Nucleus accumbens (tissue), 56 donors: ENCODE measurements at places on chromosomes 1 and 21.

DNA sequence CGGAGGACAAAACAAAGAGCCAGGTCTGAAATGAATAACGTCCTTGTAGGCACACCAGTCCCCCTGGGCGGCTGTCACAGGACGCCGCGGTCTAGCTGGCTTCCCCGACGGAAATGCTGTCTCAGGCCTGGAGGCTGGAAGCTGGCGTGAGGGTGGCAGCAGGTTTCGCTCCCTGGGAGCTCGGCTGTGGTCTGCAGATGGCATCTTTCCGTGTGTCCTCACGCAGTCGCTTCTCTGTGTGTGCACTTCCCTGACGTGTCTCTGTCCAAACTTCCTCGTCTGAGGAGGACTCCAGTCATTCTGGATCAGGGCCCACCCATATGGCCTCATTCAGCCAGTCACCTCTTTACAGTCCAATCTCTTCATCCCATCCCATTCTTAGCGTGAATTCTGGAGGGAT, 14.2 kb downstream of the TNFRSF14 start:
- no peak for DNase-seq

DNA sequence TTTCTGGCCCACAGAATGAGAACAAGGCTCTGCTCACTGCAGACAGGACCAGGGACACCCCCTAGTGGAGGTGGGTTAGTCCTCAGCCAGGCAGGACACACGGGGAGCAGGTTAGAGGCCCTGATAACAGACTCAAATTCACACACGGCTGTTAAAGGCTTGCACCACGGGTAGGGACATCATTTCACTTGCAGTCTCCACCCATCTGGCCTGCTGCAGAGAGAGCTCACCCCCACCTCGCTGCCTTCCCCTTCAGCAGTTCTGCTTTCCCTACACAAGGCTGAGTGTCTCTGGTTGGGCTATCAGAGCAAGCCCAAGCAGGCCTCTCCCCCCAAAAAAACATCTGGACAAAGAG, 20.6 kb downstream of the MEF2D start:
- DNase-seq = no peak

DNA sequence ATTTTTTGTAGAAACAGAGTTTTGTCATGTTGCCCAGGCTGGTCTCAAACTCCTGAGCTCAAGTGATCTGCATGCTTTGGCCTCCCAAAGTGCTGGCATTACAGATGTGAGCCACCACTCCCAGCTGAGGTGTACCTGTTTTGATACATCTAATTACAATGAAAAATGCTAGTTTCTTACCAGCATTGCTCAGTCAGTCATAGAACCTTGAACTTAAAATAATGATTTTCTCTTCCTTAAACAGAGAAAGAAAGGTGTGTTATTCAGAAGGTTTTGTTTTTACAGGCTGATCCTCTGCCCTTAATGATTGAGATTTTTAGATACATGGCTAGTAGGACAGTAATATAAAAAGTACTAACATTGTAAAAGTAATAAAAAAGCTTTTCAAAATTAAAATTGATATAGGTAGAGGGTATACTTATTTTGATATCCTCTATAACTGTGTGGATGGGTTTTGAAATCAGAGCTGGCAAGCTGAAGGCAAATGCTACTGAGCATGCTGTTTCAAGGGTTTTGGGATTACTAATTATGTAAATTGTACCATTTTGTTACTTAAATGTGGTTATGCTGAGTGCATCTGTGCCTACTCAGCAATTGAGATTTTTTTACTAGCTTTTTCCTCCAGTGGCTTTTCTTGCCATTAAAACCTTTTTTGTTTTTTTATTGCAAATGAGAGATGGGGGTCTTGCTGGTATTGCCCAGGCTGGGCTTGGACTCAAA, 16.1 kb downstream of the PRRC2C start:
- no peak for DNase-seq

DNA sequence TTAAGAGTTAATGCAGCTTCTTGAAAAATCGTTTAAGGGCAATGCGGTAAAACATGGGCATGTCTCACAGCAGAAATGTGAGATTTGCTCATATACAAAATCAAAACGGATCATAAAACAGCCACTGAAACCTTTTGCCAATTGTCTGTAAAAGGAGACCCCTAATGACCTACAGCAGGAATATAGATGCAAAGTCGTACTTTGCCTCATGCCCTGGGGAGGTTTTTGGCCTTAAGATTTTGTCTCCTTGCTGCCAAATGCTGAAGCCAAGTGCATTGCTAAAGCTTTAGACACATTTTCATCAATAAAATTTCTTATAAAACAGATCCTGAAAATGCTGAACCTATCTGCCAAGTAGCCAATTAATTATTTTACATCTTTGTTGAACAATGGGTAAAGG, 226.9 kb downstream of the TGFB2 start:
- no peak for DNase-seq

- no peak for DNase-seq
Measured at GRCh38 chr1:234691567-234691966, 81.6 kb upstream of the IRF2BP2 start.

- DNase-seq = no peak
Measured at GRCh38 chr1:85461216-85461918, 3.6 kb downstream of the DDAH1 start.

DNA sequence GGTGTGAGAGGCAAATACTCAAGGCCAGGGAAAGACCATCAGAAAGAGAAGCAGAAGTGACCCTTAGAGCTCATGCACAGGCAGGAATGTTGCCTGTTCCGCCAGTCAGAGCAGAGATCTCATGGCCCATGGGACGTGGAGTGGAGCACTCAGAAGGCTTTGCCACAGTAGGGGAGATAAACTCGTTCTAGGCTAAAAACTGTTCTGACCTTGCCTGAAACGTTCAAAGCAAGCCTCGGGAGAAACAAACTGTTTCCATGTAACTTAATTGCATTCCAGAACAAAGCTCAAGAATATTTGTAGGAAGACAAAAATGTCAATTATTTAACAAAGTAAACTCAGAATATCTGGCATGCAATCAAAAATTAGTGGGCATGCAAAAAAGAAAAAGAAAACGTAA, 20.7 kb upstream of the SLC19A1 start:
- no peak for DNase-seq

GRCh38 chr21:34913811-34914210, 135.3 kb downstream of the RUNX1 start:
- DNase-seq = no peak

GRCh38 chr21:29583424-29583924, 284.8 kb downstream of the BACH1 start:
- no peak for DNase-seq

- no peak for DNase-seq
Measured at GRCh38 chr1:36763771-36764170, 270.5 kb downstream of the GRIK3 start.

DNA sequence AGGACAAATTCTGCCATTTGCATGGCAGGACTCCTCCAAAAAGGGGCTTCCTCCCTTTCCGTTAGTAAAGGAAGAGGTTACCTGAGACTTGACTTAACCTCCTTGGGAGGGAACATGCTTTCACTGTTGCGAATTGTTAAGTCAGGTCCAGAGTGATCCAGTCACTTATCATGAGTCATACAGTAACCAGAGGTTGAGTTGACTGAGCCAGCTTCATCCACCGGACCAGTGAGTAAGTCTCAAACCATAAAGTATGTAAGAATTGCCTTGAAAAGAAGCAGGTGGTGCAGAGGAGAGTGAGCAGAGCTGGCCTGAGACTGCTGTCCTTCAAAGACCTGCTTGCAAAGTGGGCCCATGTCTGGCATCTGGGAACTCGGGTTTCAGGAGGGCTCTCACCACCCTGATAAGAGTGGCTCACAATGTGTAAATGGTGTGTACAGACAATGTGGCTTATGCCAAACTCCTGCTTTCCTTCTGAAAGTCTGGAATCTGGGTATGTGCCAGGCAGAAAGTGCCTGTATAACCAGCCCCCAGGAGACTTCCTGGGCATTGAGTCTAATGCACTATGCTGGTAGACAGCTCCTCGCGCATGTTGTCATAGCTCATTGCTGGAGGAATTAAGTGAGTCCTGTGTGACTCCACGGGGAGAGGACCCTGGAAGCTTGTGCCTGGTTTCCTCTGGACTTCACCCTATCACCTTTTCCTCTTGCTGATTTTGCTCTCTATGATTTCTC, 84.3 kb upstream of the KLHDC7A start:
- no peak for DNase-seq

GRCh38 chr1:192787914-192788585, 20.8 kb upstream of the RGS2 start:
- DNase-seq = no peak

DNA sequence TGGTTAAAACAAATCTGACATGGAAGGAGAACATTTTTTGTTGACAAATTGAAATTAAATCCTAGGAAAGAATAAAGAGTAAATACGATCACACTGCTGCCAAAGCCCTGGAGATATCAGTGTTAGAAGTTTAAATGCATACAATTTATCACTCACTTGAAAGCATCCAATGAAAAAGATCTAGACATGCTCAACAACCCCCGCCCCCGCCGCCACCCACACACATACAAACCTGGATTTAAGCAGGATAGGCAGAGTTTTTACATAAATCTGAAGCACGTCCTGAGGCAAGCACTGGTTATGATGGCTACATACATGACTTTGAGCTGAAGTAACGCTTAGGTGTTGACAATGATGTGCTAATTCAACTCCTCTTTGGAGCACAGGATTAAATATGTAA, 58.5 kb downstream of the LYST start:
- no peak for DNase-seq

DNA sequence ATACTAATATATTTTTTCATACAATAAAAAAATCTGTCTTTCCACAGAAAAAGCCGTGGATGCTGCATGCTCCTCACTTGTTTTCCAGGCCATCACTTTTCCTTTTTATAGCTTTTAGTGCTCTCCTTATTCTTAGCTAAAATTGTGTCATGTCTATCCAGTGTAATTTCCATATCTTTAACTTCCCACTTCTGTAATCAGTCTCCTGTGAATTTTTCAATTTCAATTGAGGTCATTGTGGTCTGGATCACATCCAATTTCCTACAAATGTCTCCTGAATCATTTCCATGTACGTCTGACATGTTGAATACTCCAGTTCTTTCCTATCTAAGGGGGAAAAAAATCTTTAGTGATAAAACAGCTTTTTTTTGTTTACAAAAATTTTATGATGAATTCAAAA, 838.2 kb upstream of the B3GALT2 start:
- DNase-seq = no peak

DNA sequence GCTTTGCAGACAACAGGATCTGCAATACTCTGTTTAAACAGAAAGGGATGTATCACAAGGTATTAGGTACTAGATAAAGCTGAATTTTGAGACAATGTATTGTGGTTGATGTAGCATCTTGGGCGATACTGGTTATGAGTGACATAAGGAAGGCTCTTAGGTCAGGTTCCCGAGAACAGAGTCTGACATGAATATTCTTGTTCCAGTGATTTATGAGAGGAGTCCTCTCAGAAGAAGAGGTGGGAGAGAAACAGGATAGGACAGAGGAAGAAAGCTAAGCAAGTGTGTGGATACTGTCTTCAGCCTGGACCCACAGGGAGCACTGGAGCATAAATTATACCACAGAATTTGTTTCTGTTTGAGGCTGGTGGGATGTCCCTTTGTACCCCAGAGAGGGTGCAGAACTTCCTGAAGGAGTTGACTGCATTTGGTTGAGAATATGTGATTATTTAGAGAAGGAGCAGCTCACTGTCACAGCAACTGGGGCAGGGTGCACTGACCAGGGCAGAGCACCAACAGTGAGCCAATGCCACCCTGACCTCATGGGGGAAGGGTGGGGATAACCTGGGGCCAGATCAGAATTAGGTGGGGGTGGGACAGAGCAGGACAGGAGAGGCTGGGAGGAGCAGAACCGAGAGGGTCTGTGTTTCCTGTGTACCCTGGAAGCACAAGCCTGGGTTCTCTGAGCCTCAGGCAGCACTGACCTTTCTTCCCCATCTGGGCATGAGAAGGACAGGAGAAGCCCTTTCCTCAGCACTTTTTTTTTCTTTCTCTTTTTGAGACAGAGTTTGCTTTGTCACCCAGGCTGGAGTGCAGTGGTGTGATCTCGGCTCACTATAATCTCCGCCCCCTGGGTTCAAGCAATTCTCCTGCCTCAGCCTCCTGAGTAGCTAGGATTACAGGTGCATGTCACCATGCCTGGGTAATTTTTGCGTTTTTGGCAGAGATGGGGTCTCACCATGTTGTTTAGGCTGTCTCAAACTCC, 36.3 kb upstream of the SLC6A9 start:
- DNase-seq = no peak

DNA sequence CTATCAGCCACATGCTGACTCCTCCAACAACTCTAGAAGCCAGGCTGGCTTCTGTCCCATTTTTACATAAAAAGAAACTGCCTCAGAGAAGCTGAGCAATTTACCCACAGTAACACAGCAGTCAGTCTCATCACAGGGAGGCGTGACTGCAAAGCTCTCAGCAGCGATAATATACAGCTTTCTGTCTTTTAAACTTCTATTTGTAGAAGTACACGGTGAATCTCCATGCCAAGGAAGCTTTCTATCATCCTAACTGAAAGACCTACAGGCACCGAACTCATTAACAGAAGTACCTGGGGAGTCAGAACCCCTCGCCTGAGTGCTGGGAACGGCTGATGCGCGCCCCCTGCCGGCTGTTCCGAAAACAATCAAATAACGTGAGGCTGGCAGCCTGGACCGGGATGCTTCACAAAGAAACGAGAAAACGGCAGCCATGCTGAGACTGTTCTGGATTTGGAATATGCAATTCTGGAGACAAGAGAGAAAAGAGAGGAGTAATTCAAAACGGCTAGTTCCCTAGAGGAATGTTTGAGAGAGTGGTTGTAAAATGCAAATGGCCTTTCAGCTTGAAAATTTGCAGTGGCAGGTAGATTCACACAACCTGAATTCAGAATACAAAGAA, 43.5 kb upstream of the RAB4A start:
- DNase-seq = peak; percentile 84

DNA sequence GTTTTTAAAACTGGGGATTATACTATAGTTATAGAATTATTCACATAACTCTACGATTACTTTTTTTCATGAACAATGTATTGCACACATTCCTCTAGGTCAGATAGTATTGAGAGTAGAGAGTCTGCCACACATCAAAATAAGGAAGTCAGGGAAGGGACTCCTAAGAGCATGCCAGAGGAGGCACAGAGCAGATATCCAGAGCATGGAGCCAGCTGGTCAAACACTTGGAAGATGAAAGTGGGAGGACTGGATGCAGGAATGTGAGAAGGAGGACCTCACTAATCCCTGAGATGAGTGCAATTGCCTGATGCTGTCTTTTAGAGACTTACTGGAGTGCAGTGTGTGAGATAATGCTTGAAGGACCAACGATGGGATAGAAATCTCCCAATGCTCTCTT, 9.6 kb upstream of the RFX5 start:
- no peak for DNase-seq

DNA sequence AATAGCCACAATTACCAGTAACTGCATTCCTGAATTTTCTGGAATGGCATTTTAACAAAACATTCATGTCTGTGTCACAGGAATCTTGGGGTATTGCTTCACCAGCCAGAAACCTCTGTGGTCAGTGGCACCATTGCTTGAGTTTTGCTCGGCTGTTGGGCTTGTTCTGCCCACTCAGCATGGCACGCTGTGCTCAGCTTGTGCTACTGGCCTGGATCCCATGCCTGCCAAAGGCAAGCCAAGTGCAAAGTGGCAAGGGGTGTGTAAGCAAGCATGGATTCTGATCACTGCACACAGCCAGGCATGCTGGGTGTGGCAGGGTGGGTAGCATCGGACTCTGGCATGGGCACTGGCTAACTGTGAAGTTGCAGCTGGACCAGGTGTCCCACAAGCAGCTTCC, 1150.9 kb downstream of the MRPL39 start:
- no peak for DNase-seq
